ENCODE measurements at places on chromosomes 6 and 20.

- DNase-seq = no peak
Observed at GRCh38 chr6:62466607-62467006, 180.6 kb upstream of the KHDRBS2 start.

GRCh38 chr6:33609528-33609927 is 11.6 kb upstream of the ITPR3 start:
- no peak for DNase-seq

GRCh38 chr6:106147476-106147875 is 61.3 kb downstream of the PRDM1 start:
- no peak for DNase-seq

GRCh38 chr20:8043687-8044282 is 24.2 kb upstream of the TMX4 start:
- peak; percentile 16 for DNase-seq

GRCh38 chr6:6560909-6561308 is 27.6 kb upstream of the LY86 start:
- no peak for DNase-seq

GRCh38 chr6:20001286-20001685 is 164.1 kb downstream of the ID4 start:
- no peak for DNase-seq

- DNase-seq = no peak
Observed at GRCh38 chr6:157461000-157461915, 80.3 kb downstream of the ZDHHC14 start.

- DNase-seq = no peak
Observed at GRCh38 chr6:10513544-10513943, 7.6 kb upstream of the GCNT2 start.

Measured in NCI-H1048 (cell line).